ENCODE measurements at places on chromosomes 2 and 18.

DNA sequence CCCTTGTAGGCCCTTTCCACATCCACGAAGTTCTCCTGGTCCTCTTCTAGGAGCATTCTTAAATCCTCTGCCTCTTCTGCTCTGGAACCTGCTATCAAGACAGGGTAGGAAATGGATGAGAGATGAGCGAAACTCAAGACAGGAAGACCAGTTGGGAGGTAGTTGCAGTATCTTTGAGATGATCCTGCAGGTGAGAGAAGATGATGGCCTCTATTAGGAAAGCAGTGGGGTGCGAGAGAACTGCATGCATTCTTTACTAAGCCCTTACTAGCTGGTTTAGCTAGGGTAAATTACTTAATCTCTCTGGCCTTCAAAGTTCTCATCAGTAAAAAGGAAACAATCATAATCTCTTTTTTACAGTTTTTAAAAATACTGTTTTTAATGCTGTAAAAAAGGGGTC, 47.0 kb downstream of the VSNL1 start:
- DNase-seq = no peak

DNA sequence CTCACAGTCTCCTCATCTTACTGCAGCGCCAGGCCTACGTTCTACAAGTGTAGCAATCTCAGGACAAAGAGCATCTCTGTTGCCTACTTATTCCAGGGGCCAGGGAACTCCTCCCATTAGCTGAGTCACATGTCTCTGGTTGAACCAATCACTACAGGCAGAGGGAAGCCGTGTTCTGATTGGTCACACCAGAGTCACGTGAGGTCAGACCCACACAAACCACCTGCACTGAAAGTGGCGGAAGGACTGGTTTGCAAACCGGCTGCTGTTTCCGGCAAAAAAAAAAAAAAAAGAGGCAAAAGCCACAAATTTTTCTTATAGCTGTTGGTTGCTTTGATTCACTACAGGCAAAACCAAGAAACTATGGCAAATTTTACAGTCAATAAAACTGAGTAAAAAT, 21.9 kb upstream of the USP14 start:
- DNase-seq = no peak

- DNase-seq = no peak
Observed at GRCh38 chr2:46815121-46815802, 100.3 kb downstream of the MCFD2 start.

DNA sequence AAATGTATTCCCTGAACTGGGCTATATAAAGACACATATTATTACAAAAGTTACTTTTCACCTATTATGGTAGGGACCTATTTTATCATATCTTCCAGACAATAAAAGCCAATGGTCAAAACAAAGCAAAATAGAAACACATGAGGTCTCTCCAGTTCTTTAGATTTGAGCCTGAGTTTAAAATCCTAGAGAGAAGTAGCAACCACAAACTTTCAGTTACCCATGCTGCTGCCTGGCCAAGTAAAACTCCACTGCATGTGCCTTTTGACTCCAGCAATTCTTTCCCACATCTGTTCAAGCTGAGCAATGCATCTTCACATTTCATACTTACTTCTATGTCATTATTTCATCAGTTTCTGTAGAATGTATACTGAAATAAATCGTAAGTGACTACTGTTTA, 405.3 kb downstream of the STK39 start:
- DNase-seq = no peak

DNA sequence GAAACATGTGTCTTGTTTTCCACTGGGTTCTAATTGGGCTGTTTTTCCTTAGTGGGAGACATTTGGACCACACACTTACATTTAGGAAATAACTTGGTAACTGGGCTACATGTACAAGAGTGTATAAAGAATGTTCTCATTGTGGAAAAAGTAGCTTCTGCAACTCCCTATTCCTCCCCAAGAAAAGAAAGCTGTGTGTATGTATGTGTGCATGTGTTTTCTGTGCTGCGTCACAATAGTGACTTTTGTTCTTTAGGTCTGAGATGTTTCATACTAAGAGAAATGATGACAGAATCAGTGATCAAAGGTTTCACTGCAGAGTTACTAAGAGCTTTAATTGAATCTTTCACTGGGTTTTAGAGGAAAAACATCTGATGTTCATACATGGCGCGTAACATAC, 82.7 kb downstream of the TANC1 start:
- DNase-seq = no peak

- DNase-seq = no peak
Observed at GRCh38 chr2:35454966-35455638, 900.5 kb upstream of the CRIM1 start.

DNA sequence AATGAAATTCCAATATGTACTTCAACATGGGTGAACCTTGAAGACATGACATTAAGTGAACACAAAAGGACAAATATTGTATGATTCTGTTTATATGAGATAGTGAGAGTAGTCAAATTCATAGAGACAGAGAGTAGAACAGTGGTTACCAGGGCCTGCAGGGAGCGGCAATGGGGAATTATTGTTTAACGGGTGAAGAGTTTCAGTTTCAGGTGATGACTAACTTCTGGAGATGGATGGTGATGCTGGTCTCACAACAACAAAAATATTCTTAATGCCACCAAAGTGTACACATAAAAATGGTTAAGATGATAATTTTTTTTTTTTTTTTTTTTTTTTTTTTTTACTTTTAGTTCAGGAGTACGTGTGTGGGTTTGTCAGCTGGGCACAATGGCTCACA, 109.4 kb upstream of the TMEM200C start:
- no peak for DNase-seq

GRCh38 chr2:144703852-144704708, 184.2 kb upstream of the ZEB2 start:
- DNase-seq = no peak

- DNase-seq = no peak
Observed at GRCh38 chr2:81984969-81985637, 1680.6 kb upstream of the LRRTM1 start.

- no peak for DNase-seq
Observed at GRCh38 chr18:39380866-39381265, 1815.3 kb upstream of the CELF4 start.

DNA sequence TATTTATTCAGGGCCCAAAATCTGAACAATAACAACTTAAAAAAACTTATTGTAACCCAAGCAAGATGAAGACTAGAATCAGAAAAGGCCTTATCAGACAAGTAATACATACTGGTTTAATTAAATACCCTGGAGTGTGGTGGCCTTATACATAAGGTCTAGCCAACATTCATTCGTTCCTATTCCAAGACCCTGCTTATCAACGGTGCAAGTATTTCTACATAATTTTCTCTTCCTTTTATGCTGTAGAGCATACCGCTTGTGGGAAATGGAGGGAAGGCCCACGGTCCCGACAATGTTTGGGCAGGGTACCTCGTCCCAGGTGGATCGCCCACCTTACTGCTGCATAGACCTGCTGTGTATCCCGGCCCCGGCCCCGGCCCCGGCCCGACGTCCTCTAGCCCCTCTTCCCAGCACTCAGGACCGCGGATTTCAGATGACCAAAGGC, 708 bp downstream of the ZNF24 start:
- DNase-seq = no peak

- DNase-seq = peak; percentile 74
Observed at GRCh38 chr18:70464343-70465114, 175.7 kb downstream of the SOCS6 start.

GRCh38 chr2:206275312-206276055, 1.0 kb downstream of the ZDBF2 start:
- peak; percentile 14 for DNase-seq

DNA sequence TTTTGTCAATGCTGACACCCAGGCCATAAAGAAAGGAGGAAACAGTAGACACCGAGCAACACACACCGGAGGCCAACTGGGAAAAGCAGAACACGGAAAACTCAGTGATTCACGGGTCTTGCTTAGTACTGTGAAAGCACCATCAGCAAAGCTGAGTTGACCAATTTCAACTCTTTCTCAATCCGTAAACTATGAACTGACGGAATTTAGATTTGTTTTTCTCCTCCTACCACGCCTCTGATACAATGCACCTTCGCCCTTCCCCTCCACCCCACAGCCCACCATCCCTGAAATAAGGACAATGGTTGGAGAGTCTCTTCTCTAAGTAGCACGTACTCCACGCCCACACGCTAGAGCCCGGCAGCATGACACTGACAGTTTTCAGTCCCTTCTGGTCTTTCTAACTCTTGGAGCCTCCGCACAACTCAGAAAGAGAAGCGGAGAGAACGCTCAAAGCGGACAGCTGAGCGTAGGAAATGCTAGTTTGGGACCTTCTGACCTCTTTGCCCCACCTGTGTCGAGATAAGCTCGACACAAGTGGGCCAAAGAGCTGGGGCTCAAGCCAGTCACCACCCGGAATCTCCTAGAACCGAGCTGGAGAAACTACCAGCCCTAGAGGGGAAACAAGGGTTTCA, 669 bp downstream of the LNPK start:
- peak; percentile 14 for DNase-seq

DNA sequence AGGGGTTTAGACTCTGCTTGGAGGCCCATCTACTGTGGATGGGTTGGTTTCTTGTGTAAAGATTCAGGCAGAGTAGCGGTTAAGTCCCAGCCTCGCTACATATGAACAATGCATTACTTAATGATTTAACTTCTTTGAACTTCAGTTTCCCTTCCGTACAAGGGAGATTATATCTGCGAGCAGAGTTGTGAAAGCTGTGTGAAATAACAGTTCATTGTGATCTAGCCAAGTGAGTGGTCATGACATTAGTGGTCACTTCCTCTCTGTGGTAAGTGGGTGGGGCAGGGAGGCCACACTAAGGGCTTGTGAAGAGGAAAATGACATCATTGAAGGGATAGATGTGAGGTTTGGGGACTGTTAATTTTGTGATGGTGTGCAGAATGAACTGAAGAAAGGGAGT, 14.1 kb upstream of the MEX3C start:
- no peak for DNase-seq

GRCh38 chr2:29063646-29064345, 10.5 kb downstream of the PCARE start:
- DNase-seq = no peak

DNA sequence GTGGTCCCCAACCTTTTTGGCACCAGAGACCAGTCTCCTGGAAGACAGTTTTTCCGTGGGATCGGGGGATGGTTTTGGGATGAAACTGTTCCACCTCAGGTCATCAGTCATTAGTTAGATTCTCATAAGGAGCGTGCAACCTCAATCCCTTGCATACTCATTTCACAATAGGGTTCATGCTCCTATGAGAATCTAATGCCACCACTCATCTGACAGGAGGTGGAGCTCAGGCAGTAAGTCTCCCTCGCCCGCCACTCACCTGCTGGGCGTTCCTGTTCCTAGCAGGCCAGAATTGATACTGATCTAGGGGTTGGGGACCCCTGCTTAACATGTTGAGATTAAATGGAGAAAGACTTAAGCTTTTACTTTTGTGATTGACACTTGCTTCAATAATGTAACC, 9.9 kb downstream of the NABP1 start:
- no peak for DNase-seq

DNA sequence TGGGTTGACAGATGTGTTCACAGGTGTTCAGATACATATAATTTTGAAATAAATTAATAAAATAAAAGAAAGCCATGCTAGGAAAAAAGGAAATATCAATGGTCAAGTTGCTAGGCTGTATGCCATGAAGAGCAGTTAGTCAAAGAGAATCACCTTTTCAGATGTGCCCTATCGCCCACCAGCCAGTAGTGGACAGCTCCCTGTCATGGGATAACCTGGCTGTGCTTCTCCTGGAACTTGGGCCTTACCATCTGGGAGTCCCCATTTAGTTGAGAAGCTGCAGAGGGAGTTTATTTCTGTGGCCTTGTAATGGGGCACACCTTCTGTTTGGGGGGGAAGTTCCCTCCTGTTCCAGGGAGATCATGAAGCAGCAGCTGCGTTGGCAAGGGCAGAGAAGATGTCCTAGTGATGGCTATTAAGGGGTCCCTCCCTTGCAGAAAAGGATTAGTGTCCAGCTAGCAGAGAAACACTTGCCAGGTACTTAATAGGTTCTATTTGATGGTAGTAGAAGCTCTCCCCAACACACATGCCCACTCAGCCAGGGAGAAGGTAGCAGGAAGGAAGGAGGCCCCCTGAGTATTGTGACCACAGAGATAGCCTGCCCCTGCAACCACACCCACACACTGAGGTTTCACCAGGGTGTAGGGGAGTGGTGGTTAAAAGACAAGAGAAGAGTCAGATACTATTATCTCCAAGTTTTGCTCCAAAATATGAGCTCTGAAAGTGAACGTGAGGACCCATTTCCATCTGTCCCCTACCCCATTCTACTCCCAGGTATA, 117.7 kb downstream of the B3GNT2 start:
- no peak for DNase-seq

DNA sequence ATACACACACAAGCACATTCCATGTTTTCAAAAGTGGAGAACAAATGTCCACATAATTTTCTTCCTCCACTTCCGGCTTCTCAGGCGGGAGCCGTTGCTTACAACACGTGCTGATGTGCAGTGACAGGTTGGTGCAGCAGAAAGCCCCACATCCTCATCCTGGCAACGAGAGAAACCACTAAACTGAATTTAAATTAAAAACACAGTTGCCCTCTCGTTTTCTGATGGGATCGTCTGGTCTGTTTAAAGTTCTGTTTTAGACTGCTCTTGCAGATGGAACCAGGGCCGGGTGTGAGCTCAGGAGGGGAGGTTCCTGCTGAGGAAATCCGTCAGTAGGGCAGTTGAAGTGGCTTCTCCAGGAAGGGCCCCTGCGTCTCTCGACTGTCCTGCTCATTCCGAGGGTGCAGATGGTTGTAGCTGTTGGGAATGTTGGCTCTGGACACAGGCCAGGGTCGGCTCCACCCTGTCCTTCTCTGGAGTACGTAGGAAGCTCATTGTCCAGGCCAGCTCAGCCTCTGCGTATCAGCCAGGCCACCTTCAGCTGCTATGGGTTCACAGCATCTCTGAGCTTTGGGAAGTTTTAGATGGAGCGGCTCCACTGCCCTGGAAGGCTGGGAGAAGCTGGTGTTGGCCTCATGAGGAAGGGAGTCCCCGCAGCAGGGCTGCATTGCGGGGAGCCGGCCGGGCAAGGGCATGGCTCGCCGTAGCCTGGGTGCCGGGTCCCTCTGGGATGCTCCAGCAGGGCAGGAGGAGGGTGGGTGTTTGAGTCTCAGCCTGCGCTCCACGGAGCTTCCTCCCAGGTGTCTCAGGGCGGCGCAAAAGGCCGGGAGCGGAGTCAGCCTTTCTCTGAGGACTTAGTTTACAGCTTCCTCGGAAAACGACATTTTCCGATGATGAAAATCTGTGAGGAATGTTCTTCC, 58.3 kb downstream of the NFATC1 start:
- no peak for DNase-seq

DNA sequence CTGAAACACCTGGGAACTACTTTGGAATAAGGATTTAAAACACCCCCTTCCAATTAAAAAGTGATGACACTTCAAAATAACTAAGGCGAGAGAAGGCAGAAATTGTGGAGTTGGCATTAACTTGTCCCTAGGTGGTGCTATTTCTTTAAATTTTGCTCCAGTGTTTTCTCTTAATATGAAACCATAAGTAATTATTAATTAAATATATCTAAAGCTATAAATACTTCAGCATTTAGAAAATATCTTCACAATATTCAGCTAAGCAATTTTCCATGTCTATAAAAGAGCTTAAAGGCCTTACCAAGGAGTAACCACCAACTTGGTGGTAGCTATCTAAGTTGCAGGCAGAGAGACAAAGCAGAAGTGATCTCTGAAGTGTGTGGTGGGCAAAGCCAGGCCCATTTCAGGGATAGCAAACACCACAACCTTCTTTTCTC, 186.8 kb upstream of the PGAP1 start:
- DNase-seq = no peak

- DNase-seq = no peak
Observed at GRCh38 chr2:12080360-12080759, 333.9 kb downstream of the LPIN1 start.

Data from NCI-H1105 (cell line).